ENCODE measurements at places on chromosomes 5 and 9.

DNA sequence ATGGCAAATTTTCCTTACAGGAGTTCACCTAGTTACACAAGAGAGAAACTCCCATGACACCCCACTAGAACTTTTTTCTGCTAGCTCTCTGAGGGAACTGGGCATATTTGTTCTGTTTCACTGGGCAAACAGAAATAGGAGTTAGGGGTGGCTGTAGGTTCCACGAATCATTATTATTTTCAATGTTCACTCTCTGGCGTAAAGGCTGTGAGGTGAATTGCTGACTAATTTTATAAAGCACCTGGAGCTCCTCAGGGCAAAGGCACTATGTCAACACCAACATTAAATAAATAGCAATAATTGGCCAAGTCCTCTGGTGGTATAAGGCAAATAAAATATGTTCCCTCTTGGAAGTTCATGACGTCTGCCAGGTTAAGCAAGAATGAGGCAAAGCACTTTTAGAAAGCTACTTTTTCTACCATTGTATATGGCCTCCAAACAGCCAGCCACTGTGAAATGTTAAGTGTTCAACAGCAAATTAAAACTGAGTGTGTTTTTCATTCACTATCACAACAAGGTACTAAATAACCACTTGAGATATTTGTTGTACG, 344.6 kb downstream of the PDE4D start:
- DNase-seq, result no peak

- no peak for DNase-seq
Measured at GRCh38 chr5:153014194-153014593, 476.3 kb upstream of the GRIA1 start.

- DNase-seq, result no peak
Measured at GRCh38 chr5:125057912-125058826, 311.7 kb upstream of the ZNF608 start.

GRCh38 chr5:145948921-145949320, 12.5 kb downstream of the SH3RF2 start:
- DNase-seq, result no peak

- no peak for DNase-seq
Measured at GRCh38 chr9:65403721-65404120, 118.7 kb upstream of the FOXD4L5 start.

- DNase-seq, result no peak
Measured at GRCh38 chr5:107439832-107440231, 230.9 kb downstream of the EFNA5 start.

DNA sequence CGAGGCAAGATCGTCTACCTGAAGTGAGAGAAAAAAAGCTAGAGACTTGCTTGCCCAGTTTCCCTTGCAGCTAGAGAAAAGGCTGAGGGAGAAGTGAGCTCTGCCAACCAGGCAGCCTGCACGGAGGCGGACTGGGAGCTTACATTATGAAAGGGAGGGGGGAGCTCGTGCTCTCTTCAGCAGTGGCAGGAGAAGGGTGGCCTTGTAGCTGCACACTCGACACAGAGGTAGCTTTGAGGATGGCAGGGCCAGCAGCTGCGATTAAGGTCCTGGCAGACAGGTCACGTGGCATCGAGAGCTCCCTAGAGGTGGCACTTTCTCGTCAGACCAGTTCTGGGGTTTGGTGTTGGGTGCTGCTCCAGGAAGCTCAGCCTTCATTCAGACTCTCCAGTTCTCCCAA, 26.7 kb downstream of the APBA1 start:
- no peak for DNase-seq

DNA sequence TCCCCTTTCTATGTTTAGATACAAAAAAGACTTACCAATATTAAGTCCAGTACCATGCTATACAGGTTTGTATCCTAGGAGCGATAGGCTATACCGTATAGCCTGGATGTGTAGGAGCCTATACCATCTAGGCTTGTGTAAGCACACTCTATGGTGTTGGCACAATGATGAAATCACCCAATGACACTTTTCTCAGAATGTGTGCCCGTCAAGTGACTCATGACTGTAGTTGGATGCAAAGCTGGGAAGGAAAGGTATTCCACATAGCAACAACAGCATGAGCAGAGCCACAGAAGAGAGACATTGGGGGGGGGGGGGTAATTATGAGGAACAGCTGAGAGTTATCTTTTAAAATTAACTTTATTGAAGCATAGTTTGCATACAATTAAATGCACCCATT, 63.2 kb downstream of the TTLL11 start:
- no peak for DNase-seq

DNA sequence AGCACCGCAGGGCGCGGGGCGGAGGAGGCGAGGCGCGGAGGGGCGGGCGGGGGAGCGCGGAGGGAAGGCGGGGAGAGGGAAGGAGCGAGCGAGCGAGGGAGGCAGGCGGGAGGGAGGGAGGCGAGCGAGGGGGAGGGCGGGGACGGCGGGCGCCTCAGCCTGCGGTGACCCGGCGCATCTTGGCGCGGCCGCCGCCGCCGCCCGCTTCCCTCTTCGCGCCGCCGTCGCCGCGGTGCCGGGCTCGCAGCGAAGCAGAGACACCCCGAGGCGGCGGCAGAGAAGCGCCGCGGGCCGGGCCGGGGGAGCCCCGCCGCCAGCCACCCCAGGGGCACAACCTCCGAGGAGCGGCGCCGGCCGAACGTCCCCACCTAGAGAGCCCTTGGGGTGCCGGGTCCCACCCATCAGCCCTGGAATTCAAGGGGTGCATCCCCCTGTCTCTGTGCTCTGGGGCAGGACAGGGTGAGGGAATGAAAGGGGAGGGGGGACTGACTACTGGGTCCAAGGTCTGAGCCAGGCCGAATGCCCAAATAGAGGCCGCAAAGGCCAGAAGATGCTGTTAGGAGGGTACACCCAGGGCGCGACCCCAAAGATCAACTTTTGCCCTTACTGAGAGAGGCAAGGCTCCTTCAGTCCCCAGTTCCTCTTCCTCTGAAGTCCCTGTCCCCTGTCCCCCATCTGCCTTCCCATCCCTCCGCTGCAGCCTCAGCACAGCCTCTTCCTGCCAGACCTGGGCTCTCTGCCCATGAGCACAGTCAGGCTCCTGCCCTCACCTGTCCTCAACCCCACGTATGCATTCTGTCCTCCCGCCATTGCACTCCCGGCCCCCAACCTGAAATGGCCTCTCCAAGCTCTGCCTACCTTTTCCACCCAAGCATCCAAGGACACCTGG, at the start of gene ADAMTS2:
Gene ADAMTS2, minus strand, starts transcription at position 29 of the 889 bp plus-strand sequence. CDS start 133 bp downstream, outside the sequence.
- no peak for DNase-seq

- no peak for DNase-seq
Measured at GRCh38 chr9:38046661-38047300, 22.2 kb downstream of the SHB start.

DNA sequence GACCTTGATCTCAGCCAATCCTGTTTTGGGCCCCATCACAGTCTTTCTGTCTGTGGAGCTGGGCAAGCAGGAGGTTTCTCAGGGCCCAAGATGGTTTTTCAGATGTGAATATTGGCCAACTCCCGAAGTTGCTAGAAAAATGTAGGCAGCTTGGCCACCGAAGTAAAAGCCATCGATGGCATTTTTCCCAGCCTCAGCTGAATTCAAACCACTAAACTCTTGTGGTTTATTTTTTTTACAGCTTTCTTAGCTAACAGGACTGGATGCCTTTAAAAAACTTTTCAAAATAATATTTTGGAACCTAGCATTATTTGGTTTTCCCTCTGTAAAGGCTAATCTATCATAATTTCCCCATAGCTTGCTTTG, 102.5 kb upstream of the ERCC6L2 start:
- no peak for DNase-seq

DNA sequence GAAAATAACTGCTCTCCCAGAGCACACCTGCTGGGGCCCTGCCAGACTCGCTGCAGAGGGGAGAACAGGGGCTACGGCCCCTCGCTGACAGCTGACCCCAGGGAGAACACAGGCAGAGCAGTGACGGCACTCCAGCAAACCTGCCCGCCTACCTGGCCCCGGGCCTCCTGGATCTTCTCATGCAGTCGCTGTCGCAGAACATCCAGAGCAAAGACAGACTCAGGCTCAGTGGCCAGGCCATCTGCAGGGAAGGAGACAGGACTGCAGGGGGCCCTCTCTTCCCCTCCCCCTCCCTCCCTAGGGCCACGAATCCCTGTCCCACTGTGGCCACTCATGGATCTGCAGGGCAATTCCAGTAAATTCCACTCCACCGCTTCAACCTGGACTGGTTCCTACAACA, 2.4 kb downstream of the SURF6 start:
- DNase-seq, result no peak

- peak; percentile 75 for DNase-seq
Measured at GRCh38 chr9:89527084-89527483, 29.2 kb upstream of the SEMA4D start.

DNA sequence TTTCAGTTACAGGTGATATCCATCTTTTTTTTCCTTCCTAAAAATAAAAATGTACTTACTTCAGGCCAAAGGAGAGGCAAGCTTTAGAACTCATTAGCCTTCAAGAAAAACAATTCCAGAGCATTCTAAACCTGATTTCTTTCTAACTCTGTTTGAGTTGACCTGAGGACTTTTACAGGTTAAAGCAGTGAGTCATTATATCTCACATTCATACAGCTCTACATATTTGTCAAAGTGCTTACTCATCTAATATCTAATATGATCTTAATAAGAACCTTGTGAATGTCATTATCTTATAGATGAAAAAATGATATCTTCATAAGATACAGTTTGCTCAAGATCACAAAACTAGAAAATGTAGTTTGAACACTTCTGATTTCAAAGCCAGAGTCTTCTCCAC, 149.2 kb upstream of the CDKN2B start:
- no peak for DNase-seq

GRCh38 chr9:115234094-115234493, 116.1 kb upstream of the TNC start:
- no peak for DNase-seq

DNA sequence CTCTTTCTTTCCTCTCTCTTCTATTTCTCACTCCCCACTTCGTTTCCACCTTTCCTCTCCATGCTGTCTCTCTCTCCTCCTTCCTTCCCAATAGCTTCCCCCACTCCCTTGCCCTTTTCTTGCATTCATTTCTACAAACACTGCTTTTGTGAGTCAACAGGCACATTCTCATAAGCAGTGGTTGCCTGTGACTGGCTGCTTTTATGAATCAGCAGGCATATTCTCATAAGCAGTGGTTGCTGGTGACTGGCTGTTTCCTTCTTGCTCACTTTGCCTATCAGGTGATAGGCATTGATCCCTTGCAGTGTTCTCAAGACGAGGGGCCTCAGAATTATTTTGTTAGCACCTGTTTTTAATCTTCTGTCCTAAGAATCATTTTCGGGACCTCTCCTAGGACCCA, 116.1 kb upstream of the ACTBL2 start:
- no peak for DNase-seq

GRCh38 chr5:119274767-119275130, 81.1 kb upstream of the TNFAIP8 start:
- DNase-seq, result peak; percentile 33

GRCh38 chr9:95268681-95269080, 48.8 kb downstream of the FANCC start:
- DNase-seq, result no peak

DNA sequence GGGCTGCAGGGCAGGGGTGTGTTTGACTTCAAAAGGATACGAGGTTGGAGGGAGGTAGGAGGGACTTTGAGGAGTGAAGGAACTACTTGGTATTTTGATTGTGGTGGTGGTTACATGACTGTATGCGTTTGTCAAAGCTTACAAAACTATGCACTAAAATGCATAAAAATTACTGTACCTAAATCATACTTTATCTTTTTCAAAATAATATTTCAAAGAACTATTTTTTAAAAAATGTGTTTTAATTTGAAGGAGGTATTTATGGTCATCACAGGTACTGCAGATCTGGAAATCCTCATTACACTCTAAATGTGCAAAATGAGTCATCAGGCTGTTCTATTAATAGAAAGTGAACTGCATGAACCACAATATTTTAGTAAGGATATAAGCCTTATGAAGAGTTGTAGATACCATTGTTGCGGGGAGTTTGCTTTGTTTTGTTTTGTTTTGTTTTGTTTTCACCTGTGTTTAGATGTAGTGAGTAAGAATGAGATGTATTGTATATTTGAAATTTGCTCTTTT, 116.9 kb downstream of the ARRDC3 start:
- no peak for DNase-seq

DNA sequence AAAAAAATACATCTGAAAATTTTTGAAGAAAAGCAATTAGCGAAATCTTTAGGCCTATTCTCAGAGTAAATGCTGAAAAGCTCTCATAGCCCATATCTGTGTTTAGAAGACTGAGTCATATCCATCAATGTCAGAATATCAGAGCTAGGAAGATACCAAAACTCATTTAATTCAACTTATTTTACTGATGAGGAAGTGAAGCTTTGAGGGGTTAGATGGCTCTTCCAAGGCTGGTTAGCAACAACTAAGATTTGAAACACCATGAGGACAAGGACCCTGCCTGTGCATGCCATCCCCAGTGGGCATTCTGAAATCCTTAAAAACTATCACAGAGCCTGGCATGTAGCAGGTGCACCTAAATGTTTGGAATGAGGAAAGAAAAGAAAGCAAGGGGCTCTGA, 2.5 kb downstream of the FREM1 start:
- DNase-seq, result no peak

DNA sequence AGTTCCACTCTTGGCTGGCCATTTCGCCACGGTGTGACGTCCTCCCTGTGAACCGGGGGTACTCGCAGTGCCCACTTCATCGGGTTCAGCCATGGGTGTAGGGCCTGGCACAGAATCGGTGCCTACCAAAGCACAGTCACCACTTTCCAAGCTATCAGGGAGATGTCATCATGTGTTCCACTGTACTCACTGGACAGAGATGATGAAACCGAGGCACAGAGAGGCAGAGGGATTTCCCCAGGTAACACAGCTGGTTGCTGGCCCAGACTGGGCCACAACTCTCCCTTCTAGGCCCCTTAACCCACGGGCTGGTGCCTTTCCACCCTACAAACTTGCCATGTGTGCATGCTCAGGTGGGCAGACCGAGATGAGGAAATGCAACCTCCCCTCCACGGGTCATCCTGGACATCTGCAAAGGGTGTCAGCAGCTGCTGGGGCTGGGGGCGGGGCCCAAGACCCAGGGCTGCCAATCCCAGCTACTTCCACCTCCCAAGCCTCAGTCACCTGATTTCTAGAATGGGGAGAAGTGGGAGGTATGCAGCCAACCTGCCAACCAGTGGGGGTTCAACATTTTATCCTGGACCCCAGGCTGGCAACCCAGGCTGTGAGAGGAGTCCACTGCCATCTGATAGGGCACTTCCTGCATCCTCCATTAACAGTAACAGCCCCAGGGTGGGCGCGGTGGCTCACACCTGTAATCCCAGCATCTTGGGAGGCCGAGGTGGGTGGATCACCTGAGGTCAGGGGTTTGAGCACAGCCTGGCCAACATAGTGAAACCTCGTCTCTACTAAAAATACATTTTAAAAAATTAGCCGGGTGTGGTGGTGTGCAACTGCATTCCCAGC, 893 bp upstream of the SH2D3C start:
- DNase-seq, result peak; percentile 37

GRCh38 chr5:133846478-133847226, 121.8 kb downstream of the C5orf15 start:
- no peak for DNase-seq

DNA sequence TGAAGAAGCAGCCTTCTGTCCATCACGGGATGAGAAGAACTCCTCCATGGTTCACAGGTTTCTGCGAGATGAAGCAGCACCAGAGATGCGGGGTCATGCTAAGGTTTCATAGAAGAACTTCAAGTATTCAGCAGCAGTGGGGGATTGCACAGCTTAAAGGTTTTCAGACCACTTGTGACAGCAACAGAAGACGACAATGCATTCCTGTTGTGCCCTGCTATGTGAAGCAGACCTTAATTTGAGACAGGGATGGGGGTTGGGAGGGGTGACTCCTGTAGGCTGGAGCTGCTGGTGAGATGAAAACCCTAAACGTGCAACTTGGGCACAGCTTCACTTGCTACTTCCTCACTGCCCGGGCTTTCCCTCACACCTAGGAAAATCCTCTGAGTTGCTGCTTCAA, 256.0 kb downstream of the SLIT3 start:
- DNase-seq, result no peak
